ENCODE measurements at places on chromosomes 7 and 10.

- DNase-seq: no peak
These were observed 14.4 kb downstream of the CDC14C start for GRCh38 chr7:48938539-48939295.

DNA sequence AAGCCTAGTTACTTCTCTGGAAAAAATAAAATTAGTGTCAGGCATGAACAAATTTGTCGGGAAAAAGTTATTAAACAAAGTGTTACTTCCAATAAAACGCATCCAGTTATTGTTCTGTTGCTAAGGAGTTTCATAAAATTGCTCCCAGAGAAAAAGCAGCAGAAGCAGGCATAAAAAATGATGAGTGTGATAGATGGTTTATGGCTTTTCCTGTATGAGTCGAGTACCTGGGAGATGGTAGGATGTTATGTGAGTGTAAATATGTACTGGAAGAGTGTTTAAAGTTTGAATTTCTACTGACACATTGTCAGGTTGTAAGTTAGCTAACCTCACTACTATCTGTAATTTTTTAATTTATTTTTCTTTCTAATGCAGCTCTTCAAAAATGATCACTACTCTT lies 390.7 kb downstream of the ARL4A start:
- no peak for DNase-seq

DNA sequence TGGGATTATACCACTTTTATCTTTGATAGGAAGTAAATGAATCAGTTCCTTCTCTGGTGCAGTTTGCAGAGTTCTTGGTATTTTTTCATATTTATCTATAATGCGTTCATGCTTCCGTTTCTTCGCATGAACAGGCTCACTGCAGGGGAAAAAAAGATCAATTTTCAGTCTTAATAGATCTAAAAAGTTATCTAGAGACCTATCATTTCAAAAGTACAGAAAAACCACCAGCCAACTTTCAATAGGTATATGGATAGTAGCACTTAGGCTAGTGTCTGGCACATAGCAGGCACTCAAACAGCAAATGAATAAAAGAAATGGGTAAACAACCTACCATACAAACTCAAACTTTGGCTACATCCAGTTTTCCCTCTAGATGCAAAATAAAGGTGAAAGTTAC lies 5.5 kb downstream of the NOC3L start:
- DNase-seq: no peak

DNA sequence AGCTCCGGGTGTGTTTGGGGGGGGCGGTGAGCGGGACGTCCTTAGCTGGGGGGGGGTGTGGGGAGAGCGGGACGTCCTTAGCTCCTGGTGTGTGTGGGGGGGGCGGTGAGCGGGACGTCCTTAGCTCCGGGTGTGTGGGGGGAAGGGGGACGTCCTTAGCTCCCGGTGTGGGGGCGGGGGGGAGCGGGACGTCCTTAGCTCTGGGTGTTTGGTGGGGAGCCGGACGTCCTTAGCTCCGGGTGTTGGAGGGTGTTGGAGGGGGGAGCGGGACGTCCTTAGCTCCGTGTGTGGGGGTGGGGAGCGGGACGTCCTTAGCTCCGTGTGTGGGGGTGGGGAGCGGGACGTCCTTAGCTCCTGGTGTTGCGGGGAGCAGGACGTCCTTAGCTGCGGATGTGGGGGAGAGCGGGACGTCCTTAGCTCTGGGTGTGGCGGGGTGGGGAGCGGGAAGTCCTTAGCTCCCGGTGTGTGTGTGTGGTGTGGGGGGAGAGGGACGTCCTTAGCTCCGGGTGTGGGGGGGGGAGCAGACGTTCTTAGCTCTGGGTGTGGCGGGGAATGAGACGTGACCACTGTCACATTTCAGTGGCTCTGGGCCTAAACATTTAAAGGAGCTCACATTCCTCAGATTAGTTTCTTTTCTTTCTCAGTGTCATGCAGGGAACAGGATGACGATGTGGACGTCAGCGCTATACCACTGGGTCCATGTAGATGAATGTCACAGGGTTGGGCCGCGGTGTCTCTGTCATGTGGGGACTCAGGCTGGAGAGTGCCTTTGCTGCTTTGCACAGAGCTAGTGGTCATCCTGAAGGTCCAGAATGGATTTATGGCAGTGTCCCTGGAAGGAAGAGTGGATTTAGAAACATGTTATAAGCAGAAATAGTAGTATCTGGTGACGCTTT lies 7.5 kb downstream of the DYNC2I1 start:
- DNase-seq: peak; percentile 28

GRCh38 chr10:7572391-7572790 lies 94.4 kb downstream of the ITIH5 start:
- DNase-seq: no peak

DNA sequence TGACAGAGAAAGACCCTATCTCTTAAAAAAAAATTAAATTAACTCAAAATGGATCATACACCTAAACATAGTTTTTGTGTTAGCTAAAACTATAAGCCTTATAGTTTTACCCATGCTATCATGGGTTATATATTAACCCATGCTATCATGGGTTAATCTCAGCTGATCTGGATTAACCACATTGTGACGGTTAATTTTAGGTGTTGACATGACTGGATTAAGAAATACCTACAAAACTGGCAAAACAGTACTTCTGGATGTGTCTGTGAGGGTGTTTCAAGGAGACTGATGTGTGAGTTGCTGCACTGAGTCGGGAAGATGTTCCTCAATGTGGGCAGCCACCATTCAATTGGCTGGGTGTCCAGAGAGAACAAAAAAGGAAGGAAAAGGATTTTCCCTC lies 44.3 kb upstream of the FXYD4 start:
- DNase-seq: no peak

- no peak for DNase-seq
These were observed 77.6 kb upstream of the ZMIZ1 start for GRCh38 chr10:78991187-78991586.

DNA sequence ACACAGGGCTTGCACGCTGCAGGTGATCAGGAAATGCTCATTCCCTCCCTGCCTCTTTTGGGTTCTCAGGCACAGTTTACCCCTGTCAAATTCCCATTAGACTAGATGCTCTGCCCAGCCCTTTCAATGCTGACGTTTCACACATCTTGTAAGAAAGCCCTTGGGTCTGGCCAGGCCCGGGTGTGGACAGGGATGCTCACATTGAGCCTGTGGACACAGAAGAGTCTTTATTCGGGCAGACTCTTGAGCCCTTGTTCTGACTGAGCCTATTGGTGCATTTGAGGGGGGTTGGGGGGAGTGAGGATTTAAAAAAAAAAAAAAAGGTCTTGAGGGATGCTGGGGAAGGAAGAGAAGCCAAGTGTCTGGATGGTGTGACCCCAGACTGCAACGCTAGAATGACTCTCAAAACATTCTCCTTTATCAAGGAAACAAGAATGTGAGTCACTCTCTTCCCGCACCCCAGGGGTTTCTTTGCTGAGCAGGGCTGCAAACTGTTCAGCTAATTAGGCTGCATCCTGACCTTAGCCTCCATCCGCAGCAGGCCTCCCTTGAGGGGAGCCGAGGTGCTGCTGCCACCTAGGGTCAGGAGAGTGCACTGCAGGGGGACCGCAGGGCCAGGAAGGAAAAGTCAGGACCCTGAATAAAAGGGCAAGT lies 53.6 kb upstream of the TMEM72 start:
- DNase-seq: peak; percentile 63

DNA sequence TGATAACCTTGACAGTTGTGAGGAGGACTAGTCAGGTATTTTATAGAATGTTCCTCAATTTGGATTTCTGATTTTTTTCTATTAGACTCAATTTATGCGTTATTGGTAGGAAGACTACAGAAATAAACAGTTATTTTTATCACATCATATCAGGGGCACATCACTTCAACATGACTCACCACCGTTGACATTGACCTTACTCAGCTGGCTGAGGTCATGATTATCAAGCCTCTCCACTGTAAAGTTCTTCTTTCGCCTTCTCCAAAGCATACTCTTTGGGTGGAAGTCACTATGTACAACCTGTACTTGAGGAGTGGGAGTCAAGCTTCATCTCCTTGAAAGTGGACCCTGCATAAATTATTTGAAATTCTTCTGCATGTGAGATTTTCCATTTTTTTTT lies 194.3 kb upstream of the IGFBP3 start:
- no peak for DNase-seq

- no peak for DNase-seq
These were observed 112.5 kb downstream of the WNT2 start for GRCh38 chr7:117210397-117210796.

DNA sequence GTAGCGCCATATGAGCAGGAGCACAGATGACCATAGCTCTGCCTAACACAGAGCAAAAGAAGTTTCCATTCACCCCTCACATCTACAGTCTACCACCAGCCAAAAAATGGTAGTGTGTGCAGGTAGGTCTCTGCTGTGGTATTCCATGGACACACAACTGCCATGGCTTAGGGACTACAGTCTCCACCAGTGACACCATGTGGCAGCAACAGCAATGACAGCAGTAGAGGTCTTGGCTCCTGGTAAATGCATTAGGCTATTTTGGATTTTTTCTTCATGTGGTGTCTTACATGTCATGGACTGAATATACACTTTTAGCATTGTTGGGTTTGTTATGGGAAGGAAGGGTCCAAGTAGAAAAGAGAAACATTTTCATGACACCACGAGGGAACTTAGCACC lies 70.1 kb upstream of the CABCOCO1 start:
- DNase-seq: no peak

DNA sequence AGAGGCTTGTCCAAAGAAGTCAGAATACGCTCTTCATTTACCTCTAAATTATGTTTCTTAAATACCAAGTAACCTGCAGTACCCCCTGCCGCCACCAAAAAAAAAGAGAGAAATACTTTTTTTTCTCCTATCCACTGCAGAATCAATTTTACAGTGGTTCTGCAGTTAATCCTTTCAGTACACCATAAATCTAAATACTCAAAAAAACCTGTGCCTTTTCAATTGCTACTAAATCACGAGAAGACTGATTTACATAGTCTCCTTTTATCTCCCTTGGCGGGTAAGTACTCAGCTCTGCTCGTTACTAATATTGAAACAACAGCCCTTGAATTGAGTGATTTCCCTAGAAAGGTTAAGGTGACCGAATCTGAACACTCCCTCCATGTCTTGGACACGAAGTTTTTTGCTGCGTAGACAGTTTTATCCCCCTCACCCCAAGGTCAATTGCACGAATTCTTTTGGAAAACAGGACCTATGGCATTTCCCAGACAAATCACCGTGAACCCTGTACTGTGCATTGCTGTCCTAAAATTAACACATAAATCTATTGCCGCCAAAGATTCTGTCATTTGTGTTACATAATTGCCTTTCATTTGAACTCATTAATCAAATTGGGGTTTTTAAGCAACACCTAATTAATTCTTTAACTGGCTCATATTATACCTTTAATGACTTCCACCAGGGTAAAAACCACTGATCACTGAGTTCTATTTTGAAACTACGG lies 512 bp upstream of the VIM start:
- no peak for DNase-seq

DNA sequence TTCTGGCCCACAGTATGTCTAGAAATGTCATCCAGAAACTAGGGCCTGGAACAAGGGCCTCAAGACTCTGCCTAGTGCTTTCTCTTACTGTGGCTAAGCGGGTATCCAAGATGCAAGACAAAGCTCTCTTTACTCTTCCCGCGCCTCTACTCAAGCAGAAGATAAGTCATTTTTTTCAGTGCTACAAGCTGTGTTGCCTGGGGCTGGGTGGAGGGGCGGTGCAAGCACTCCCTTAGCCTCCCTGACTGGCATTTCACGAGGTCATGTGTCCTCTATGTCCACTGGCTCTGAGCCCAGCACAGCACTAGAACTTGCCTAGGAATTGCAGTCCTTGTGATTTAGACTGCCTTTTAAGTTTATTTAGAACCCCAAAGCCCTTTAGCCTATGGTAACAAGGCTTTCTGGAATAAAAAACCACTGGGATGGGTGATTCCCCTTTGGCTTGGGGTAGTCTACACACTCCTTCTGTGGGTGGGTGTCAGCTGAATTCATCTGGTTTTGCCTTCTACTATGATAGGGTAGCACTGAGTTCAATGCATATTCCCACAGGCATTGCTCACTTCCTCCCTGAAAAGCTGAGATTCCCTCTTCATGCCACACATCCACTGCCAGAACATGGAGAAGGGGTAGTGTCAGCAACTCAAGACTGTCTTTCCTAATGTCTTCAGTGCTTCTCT lies 371.8 kb upstream of the KCND2 start:
- peak; percentile 40 for DNase-seq

DNA sequence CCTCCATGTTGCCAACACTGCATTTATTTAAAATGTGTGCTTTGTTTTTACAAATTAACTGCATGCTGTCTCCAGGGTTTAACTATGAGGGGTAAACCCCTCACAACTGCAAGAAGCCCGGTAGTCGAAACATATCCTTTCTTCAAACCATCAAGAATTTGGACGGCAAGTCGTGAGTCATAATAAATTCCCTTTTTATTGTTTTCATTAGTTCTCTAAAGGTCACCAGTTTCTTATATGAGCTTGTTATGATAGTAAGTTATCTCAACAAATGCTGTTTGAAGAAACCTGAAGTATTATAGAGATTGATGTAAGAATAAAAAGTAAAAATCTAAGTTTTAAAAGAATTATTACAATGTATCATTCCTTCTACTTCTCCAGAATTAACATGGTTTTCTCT lies 12.2 kb upstream of the FIGNL1 start:
- no peak for DNase-seq

GRCh38 chr7:105642264-105642663 lies 61.0 kb upstream of the EFCAB10 start:
- DNase-seq: no peak

- no peak for DNase-seq
These were observed 69.0 kb upstream of the NPVF start for GRCh38 chr7:25297278-25297677.

DNA sequence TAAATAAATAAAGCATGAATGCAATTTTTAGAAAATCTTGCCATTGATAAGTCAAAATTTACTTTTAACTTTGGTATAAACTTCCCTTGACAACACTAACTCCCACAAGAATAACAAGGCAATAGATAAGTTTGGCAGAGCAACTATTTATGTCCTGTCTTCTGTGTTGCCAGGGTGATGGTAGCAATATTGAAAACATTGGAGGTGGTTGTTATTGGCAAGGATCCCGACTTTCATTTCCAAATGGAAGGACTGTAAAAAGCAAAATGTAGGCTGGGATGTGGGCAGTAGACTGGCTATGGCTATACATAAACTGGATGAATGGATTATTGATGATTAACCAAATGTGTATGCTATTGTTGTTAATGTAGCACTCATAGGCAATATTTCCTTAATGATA lies 134.9 kb upstream of the CACNA2D1 start:
- no peak for DNase-seq

DNA sequence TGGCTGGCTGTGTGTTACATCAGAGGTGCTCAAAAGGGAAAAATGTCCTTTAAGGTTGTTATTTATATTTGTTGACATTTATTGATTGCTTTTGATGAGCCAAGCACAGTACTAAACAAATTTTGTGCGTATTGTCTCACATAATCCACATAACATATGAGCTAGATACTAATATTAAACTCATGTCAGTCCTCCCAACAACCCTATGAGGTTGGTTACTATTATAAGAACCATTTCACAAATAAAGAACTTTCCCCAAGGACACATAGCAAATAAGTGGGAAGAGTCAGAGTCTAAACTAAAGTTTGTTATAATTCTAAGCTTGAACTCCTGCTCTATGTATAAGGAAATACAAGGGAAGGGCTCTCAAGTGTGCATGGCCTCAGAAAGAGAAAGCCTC lies 35.6 kb upstream of the OTUD1 start:
- no peak for DNase-seq
